GM23248 (cell line): ENCODE measurements at places on chromosomes 12 and 14.

GRCh38 chr12:52141875-52142274, 49.9 kb downstream of the KRT80 start:
- DNase-seq: no peak

GRCh38 chr12:29796823-29797263, 13.1 kb upstream of the TMTC1 start:
- DNase-seq: peak; percentile 93

DNA sequence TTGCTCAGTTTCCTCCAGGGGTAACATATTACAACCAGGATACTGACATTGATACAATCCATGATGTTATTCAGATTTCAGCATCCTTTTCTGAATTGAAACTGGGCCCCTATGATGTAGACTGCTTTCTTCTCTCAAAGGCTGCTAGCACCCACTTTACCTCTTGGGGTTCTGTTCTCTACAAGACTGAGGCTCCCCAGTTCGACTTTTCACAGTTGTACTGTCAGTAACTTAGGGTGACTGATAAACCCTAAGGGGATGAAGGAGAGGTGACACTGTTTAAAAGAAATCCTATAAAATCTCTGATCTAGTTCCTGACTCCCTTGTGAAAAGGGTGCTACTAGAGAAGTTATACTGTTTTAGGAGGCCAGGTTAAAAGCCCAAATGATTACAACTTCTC, 818 bp downstream of the VPS33A start:
- DNase-seq: peak; percentile 12

DNA sequence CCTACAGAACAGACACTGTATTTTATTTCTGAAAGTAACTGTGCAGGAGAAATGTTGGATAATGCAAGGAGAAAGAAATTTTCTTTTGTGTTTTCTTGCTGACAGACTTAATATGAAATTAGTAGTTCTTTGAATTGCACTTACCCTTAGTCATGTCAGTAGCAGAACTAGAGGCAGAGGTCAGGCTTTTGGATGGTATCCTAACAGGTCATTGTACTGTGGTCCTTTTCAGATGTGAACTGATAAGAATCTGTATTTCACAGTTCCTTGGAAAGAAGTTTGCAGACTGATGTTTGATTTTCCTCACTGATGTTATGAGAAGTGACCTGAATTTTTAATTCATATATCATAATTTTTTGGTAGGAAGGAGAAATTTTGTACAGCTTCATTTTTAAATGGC, 46.0 kb downstream of the VRK1 start:
- no peak for DNase-seq

DNA sequence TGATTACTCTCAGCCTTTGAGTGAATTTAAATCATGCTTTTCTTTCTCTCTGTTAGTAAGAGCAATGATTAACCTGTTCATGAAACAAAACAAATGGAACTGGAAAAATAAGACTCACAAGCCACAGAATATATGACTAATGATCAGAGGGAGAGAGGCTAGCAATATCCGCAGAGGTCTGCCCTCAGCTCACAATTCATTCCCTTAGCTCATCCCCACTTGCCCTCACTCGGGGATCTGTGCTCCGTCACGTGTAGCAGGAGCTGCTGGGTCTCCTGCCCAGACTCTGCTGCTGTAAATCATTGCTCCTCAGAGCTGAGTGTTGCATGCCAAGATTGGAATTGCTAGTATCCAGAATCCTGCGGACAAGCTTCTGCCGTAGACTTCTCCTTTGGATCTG, 53.1 kb upstream of the GNG2 start:
- peak; percentile 51 for DNase-seq
